ENCODE measurements at places on chromosomes 16 and 17.

GRCh38 chr17:16288860-16289571 lies 64.3 kb downstream of the CENPV start:
- DNase-seq = no peak

DNA sequence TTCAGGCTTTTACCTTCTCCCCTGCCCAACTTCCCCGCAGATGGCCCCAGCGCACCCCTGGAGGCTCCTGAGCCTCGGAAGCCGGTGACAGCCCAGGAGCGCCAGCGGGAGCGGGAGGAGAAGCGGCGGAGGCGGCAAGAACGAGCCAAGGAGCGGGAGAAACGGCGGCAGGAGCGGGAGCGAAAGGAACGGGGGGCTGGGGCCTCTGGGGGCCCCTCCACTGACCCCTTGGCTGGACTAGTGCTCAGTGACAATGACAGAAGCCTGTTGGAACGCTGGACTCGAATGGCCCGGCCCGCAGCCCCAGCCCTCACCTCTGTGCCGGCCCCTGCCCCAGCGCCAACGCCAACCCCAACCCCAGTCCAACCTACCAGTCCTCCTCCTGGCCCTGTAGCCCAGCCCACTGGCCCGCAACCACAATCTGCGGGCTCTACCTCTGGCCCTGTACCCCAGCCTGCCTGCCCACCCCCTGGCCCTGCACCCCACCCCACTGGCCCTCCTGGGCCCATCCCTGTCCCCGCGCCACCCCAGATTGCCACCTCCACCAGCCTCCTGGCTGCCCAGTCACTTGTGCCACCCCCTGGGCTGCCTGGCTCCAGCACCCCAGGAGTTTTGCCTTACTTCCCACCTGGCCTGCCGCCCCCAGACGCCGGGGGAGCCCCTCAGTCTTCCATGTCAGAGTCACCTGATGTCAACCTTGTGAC lies 3.6 kb downstream of the MAPK7 start:
- no peak for DNase-seq

- no peak for DNase-seq
These were observed 14.1 kb downstream of the MFSD11 start for GRCh38 chr17:76752006-76752405.

- DNase-seq = no peak
These were observed 11.7 kb upstream of the GFAP start for GRCh38 chr17:44926821-44927525.

DNA sequence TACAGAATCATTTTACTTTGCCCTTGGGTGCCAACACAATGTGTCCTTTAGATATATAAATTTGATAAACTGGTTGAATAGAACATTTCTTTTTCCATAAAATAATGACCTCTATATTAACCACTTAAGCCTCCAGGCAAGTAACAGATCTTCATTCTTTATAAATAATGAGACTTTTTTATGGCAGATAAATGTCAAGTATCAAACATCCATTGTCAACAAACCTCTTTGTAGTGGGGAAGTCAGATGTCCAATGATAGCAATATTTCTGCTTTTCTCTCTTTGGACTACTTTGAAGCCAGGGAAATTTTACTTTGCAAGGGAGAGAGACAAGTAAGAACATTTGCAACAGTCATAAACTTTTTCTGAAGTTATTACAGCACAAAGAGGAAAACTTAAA lies 841.2 kb downstream of the CDH8 start:
- no peak for DNase-seq

DNA sequence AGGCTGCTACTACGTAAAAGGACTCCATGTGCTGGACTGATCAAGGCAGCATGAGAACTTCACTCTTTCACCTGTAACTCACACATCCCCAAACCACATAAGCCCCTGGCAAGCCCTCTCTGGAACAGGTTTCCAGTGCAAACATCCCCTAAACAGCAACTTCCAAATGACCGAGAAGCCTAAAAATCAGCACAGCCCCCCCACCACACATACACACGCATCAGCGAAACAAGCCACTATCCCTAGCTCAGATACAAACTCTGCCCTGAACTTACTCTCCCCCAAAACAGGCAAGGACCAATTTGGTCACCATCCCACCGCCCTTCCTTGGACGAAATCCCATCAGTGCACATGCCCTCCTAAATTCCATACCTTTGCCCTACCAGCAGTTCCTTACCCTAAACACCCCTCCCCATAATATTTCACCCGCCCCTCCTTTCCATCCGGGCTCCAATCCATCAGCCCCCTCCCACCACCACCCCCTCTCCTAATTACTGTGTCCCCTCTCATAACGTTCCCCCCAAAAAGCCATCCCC lies 735 bp downstream of the LSM12 start:
- no peak for DNase-seq

GRCh38 chr17:29383686-29384085 lies 6.5 kb upstream of the TAOK1 start:
- DNase-seq = no peak

DNA sequence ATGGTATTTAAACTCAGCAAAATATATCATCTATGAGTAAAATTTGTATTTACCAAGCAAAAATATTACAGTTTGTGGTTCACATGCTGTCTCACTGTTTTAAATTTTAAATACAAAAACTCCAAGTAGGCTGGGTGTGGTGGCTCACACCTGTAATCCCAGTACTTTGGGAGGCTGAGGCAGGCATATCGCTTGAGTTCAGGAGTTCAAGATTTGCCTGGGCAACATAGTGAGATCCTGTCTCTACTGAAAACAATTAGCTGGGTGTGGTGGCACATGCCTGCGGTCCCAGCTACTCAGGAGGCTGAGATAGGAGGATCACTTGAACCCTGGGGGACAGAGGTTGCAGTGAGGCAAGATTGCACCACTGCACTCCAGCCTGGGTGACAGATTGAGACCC lies 37.3 kb downstream of the MAPT start:
- DNase-seq = no peak

GRCh38 chr16:27177031-27177774 lies 26.1 kb upstream of the KDM8 start:
- DNase-seq = no peak

- no peak for DNase-seq
These were observed 17.1 kb downstream of the NME3 start for GRCh38 chr16:1754204-1754603.

DNA sequence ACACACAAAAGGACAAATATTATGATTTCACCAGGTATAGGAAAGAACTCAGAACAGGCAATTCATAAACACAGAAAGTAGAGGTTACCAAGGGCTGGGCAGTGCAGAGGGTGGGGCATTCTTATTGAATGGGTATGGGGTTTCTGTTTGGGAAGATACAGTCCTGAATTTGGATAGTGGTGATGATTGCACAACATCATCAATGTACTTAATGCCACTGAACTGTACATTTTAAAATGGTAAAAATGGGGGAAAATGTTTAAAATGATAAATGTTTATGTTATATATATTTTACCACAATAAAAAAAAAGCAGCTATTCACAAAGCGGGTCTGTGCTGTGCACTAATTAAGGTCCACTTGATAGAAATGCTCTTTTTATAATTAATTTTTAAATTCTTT lies 72.6 kb upstream of the FA2H start:
- DNase-seq = no peak

Data from ELF-1 (cell line).